Stimulated activated CD8-positive, alpha-beta memory T cell treated with anti-CD3 and anti-CD28 coated beads, Interleukin-7, amount 100 ng/mL, for 1 hour (primary cell): ENCODE measurements at places on chromosomes 1 and 21.

- DNase-seq = no peak
Measured at GRCh38 chr1:213669964-213670691, 317.6 kb upstream of the PROX1 start.

DNA sequence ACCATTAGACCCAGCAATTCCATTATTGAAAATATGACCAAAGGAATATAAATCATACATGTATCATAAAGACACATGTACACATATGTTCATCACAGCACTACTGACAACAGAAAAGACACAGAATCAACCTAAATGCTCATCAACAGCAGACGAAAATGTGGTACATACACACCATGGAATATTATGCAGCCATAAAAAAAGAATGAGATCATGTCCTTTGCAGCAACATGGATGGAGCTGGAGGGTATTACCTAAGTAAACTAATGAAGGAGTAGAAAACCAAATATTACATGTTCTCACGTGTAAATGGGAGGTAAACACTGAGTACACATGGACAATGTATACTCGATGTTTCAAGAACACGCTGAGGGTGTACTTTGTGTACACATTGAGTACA lies 15.9 kb downstream of the AKT3 start:
- DNase-seq = no peak

GRCh38 chr1:97919585-97920261 lies 1.1 kb downstream of the DPYD start:
- no peak for DNase-seq

- no peak for DNase-seq
Measured at GRCh38 chr1:70509996-70510876, 99.2 kb downstream of the CTH start.

DNA sequence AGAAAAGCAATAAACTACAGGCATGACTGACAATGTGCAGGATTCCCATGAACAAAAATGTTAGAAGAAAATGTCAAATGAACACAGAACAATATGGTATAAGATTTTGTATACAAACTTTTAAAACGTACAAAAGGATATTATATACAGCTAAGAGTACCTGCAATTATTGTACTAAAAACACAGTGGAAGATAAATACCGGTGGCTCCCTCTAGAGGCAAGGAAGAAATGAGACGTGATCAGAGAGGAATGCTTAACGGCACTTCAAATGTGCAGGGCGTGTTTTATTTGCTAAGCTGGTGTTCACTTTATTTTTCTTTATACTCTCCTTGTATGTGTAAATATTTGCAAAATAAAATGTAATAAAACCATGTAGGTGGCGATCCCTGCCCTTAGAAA lies 191.8 kb upstream of the SAMSN1 start:
- DNase-seq = peak; percentile 20

GRCh38 chr21:42003051-42003461 lies 7.1 kb downstream of the ZBTB21 start:
- no peak for DNase-seq

DNA sequence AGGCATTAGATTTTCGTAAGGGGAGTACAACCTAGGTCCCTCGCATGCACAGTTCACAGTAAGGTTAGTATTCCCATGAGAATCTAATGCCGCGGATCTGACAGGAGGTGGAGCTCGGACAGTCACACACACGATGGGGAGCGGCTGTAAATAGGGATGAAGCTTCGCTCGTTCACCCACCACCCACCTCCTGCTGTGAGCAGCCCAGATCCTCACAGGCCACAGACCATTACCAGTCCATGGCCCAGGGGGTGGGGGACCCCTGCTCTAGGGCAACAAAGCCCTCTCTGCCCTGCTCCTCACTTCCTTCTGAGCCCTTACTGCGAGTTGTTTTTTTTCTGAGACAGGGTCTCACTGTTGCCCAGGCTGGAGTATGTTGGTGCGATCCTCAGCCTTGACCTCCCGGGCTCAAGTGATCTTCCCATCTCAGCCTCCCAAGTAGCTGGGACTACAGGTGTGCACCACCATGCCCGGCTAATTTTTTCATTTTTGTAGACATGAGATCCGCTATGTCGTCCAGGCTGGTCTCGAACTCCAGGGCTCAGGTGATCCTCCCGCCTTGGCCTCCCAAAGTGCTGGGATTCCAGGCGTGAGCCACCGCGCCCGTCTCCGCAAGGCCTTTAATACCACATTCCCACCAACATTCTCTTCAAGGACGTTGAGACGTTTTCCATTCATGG lies 21.3 kb downstream of the TRPM2 start:
- DNase-seq = no peak
